ENCODE measurements at places on chromosomes 2 and 18. TPM values are rescaled to one million over a fixed set of nuclear protein-coding genes. Genes with fewer than 3 reads are reported as not detected.

- DNase-seq = no peak
These were observed 137.1 kb downstream of the RBMS1 start for GRCh38 chr2:160356485-160356884.

GRCh38 chr2:201242571-201243277, 17.6 kb upstream of the CASP8 start:
- no peak for DNase-seq

The ST8SIA5 gene
- 0.02 TPM for polyA plus RNA-seq

The ADD2 gene
- 0.50 TPM for polyA plus RNA-seq

DNA sequence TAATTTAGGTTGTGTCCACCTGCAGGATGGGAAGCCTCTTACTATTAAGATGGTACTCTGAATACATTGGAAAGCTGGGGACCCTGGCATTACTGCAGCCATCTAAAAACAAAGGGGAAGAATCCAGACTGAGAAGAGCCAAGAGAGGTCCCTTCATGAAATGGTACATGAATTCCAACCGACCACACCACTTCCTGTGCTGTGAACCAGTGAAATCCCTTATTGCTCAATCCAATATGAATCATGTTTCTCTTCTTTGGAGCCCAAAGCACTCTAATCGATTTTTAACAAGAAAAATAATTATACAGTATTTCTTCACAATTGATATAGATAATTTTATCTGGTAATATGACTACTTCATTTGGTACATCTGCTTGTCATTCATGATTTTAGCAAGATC, 479.7 kb upstream of the RAB6C start:
- DNase-seq = no peak

The PARD6G gene
- 0.51 TPM for polyA plus RNA-seq

GRCh38 chr2:207771421-207771820, 1.7 kb upstream of the FZD5 start:
- no peak for DNase-seq
